ENCODE measurements at places on chromosomes 6 and 20. TPM values are rescaled to one million over a fixed set of nuclear protein-coding genes. Genes with fewer than 3 reads are reported as not detected.

DNA sequence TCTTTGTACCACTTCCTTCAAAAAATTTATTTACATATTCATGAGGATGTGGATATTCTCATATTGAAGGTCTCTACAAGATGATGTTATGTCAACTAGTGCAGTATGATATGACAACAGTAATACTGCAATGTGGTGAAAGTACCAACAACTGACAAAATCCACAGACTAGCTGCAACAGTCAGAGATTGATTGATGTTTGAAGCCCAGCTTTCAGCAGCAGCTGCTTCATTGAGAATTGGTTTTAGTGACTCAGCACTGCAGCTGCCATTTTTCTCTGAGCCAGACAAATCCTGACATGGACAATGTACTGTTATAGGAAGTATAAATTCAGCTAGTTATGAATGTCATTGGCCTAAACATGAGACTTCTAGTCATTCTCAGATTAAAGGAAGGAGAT lies 53.8 kb downstream of the PKIB start:
- no peak for DNase-seq

- DNase-seq: peak; percentile 75
Observed at GRCh38 chr6:137309078-137309762, 90.0 kb upstream of the IFNGR1 start.

- DNase-seq: no peak
Observed at GRCh38 chr20:56348305-56348693, 10.5 kb upstream of the FAM210B start.

NMBR gene
- not detected for total RNA-seq

ULBP1 gene
- 0.30 TPM for total RNA-seq
